ENCODE measurements at places on chromosomes 11 and 22. TPM values are rescaled to one million over a fixed set of nuclear protein-coding genes. Genes with fewer than 3 reads are reported as not detected.

DNA sequence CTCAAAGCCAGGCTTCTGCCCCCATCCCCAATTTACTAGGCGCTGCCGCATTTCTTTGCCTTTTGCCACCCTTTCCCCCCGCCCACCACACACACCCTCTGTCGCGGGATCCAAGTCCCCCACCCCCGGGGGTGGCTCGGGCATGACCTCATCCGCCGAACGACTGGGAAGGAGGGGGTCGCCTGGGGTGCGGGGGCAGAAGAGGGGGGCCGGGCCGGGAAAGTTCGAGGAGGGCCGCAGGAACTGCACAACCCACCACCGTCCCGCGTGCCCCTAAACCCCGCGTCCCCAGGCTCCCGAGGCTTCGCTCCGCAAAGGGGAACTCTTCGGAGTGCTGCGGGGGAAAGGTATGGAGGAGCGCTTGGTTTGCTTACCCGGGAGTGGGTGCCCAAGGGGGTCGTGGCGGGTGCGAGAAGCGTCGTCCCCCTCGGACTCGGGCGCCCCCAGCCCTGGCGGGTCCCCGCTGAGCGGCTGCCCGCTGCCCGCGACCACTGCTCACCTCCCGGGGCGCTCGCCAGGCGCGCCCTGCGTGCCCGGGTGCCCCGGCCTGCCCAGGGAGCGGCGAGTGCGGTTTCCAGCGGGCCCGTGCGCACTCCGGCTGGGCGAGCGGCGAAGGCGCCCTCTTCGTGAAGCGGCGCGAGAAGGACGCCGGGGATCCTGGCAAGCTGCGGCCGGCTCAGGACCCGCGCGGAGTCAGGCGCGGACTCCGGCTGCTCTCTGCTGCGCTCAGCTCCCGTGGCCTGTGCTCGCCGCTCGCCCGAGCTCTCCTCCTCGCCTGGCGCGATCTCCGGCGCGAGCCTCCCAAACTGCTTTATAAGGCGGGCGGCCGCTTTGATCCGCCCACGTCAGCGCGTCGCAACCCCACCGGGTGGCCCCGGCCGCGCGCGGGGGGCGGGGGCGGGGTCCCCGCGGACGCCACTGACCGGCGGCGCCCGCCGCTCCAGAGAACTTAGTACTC lies 4.0 kb upstream of the WNT11 start:
- DNase-seq: peak; percentile 64

- peak; percentile 84 for DNase-seq
Observed at GRCh38 chr11:123590296-123590912, 64.0 kb downstream of the SCN3B start.

DNA sequence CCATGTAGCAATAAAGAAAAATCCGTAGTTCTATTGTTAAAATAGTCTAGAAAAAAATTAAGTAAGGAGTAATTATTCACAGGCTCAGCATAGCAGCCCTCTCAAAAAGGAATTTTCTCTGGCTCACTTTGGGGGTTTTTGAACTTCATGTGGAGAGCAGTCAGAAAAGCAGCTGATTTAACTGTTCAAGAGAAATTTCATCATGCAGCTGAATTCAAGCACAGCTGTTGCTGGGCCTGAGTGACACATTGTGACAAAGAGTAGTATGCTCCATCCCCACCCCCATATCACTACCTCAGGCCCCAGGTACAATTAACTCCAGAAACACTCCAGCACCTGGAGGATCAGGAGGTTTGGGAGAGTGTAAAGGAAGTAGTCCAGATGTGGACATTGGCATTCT lies 272.1 kb downstream of the FAM76B start:
- no peak for DNase-seq

DNA sequence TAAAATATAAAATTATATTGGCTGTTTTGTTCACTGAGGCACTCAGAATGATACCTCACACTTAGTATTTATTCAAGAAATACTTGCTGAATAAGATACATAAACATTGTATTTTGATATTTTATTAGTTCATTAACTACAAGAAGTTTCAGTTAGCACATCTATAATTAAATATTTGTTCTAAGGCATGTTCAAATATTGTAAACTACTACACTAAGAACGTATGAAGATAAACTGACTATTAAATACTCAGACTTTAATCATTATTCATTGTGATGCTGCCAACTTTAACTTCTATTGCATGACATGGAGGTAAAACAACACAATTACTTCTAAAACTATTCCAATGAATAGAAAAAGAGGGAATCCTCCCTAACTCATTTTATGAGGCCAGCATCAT lies 129.5 kb downstream of the ATG16L2 start:
- no peak for DNase-seq

GRCh38 chr11:123103326-123103980 lies 41.5 kb upstream of the HSPA8 start:
- DNase-seq: peak; percentile 54

GRCh38 chr11:44784436-44784760 lies 57.6 kb downstream of the TSPAN18 start:
- DNase-seq: no peak

- DNase-seq: no peak
Observed at GRCh38 chr11:66626926-66627325, 10.5 kb downstream of the RBM14 start.

- DNase-seq: no peak
Observed at GRCh38 chr11:105081412-105082150, 36.4 kb upstream of the CARD16 start.

Gene GAL3ST1
- total RNA-seq: not detected

Gene MSANTD4
- 14.9 TPM for total RNA-seq

Gene OR5A1
- not detected for total RNA-seq

Gene DEUP1
- total RNA-seq: not detected

Gene CDC42BPG
- total RNA-seq: 0.07 TPM

Gene OR52B2
- total RNA-seq: not detected
